ENCODE measurements at places on chromosomes 2 and 18.

DNA sequence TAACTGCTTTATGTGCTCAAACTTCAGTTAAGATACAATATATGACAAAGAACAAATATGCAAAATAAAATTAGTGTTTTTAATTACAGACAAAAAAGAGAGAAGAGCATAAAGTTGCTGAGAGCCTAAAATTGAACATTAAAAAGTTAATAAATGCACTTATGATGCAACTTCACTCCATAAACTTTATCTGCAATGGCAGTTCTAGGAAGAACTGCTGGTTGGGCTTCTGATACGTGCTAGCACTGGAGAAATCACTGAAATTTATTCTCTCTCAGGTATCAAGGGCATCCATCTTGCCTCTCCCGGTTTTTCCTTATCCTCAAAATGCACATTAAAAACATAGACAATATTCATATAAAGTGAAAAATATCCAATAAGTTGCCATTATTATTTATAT, 35.7 kb downstream of the MYO3B start:
- no peak for DNase-seq

GRCh38 chr2:213199871-213200270, 48.5 kb upstream of the IKZF2 start:
- no peak for DNase-seq

DNA sequence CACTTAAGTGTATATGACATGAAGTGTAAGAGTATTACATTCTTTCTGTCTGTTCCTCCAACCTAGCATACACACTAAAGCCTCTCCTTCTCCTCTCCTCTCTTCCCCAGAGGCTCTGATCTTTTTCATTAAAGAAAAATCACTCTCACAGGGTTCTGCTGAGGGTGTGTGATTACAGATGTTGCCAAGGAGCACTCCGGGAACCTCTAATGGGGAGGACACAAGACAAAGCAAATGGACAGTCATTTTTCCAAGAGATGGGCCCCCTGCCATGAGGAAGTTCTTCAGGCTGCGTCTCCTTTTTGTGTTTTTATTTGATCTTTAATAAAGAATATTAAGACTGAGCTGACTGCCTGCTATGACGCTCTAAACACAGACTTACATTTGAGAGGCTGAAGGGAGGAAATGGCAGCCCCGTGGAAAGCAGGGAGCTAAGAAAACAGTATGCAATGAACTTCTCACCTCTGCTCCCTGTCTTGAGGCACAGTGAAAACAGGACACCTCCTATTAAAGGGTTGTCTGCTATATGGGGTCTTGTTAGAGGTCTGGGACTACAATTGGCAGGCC, 578.1 kb downstream of the PIK3C3 start:
- DNase-seq: no peak

GRCh38 chr2:42722320-42723190, 41.4 kb downstream of the OXER1 start:
- DNase-seq: no peak

- no peak for DNase-seq
Measured at GRCh38 chr2:173049831-173050230, 25.8 kb upstream of the MAP3K20 start.

DNA sequence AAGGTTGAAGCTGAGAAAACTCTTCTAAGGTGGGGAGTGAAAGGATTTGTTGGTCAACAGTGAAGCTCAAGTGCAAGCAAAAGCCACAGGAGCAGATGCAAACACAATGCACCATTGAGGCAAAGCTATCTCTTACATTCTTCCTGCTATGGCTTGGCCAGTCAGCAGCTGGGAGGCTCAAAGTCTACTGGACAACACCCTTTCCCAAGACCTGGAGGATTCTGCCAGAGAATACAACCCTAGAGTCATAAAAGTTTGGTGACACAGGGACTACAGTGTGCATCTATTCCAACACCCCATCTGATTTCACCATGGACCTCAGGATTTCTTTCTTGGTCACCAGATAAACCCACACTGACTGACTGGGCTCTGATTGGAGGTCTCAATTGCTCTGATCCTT, 342.0 kb downstream of the HRH4 start:
- DNase-seq: no peak

Measured in stimulated activated CD8-positive, alpha-beta memory T cell treated with anti-CD3 and anti-CD28 coated beads, Interleukin-12 subunit alpha, Interleukin-12 subunit beta, amount 100 ng/mL, for 4 hours (primary cell).